ENCODE measurements at places on chromosomes 12 and 14.

DNA sequence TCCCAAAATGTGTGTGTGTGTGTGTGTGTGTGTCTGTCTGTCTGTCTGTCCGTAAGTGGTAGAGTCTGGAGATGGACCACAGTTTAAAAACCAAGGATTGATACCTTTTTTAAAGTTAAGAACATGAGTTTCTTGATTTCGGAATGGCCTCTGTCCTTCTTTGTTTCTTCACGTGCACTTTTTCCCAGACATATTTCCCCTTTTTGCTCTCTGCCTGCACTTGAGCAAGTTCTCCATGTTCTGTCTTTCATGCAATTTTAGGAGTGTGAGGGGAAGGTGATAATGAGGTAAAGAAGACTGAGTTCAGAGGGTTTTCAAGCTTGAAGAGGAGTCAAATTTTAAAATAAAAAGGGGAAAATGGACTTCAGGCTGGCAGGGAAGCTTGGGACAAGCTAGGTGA is 12.7 kb downstream of the OLR1 start:
- DNase-seq = no peak

DNA sequence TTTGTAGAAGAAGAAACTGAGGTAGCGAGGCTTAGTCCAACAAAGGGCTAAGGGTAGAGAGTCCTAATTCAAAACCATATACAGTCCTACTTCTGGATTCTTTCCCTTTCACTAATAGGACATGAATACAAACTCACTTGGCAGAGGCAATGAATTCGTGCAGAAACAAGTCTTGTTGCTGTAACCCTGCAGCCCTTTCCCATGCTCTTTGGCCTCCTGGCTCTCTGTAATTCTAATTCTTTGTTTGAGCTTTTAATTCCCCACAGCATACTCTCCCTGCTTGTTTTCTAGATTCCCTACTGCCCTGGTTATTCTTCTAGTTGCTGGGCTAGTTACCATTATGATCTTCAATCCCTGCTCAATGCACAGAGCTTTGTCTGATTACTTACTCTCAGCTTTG is 381.4 kb downstream of the ETNK1 start:
- DNase-seq = no peak

DNA sequence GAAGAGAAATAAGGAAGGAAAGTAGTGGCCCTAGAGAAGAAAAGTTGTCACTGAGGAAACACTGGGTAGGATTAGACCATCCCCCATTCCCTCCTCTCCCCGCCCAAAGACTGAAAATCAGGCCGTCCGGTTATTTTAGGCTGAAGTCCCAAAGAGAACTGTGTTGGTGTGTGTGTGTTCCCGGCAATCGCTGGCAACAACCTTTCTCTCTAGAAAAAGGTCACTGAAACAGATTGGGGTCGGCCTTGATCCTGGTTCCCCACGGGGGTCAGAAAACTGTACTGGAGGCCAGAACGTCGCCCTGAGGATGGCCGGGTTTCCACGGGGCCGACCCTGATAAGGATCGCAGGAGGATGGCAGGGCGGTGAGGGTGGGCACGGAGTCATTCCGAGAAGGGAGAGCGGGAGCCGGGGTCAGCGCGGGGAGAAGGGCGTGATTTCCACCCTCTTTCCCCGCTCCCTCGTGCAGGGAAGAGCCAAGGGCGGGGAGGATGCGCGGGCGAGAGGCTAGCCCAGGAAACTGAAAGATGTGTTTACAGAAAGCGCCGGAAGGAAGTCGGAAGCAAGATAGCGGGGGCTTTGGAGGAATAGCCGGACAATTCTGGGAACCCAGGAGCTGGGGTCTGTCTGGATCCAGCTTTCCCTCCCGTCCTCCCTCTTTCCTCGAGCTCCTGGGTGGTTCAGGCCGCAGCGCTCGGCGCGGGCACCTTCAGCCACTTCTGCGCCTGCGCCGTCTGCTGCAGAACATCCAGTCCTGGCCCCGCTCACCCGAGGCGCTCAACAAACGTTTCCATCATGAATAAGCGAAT is 25.3 kb upstream of the SPTLC2 start:
- DNase-seq = peak; percentile 52

GRCh38 chr14:20494935-20495766 is 10.2 kb upstream of the RNASE10 start:
- DNase-seq = peak; percentile 58

GRCh38 chr12:62806893-62807292 is 128.1 kb downstream of the PPM1H start:
- DNase-seq = no peak

DNA sequence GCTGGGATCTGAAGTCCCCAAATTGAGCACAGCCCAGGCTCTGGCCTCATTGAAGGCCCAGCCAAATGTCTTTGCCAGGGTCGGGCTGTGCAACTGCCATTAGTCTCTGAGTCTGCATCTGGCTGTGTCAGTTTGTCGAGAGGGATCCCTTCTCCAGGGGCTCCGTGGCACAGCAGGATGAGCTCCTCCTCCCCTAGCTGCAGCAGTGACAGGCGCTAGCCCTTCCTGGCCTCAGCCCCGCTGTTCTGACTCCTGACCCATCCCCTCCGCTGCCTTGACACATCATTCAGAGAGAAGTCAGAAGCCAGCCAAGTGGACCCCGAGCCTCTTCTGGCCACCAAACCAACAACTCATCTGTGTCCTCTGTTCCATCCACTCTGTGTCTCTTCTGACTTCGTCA is 188.3 kb downstream of the CALM1 start:
- no peak for DNase-seq

- DNase-seq = no peak
Measured at GRCh38 chr12:57740656-57741412, 2.3 kb upstream of the AGAP2 start.

- peak; percentile 26 for DNase-seq
Measured at GRCh38 chr14:22847661-22848341, 11.4 kb downstream of the MMP14 start.

DNA sequence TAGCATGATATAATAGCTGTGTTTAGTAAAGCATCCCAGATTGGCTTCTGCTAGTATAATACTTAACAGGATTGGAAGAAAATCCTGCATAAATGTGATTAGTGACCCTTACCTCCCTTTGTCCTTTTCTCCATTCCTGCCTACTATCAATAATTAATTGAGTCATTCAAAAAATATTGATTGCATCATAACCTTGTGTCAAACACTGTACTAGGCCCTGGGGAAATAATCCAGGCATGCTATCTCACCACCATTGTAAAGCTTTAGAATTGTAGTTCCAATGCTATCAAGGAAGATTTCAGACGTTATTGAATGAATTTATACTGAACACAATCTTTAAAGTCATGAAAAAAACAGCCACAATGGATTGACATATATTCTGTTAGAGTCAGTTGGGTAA is 378.6 kb upstream of the DDHD1 start:
- DNase-seq = no peak

- DNase-seq = no peak
Measured at GRCh38 chr14:92446771-92447170, 66.8 kb upstream of the RIN3 start.

GRCh38 chr12:4243091-4243490 is 30.5 kb upstream of the CCND2 start:
- DNase-seq = no peak

DNA sequence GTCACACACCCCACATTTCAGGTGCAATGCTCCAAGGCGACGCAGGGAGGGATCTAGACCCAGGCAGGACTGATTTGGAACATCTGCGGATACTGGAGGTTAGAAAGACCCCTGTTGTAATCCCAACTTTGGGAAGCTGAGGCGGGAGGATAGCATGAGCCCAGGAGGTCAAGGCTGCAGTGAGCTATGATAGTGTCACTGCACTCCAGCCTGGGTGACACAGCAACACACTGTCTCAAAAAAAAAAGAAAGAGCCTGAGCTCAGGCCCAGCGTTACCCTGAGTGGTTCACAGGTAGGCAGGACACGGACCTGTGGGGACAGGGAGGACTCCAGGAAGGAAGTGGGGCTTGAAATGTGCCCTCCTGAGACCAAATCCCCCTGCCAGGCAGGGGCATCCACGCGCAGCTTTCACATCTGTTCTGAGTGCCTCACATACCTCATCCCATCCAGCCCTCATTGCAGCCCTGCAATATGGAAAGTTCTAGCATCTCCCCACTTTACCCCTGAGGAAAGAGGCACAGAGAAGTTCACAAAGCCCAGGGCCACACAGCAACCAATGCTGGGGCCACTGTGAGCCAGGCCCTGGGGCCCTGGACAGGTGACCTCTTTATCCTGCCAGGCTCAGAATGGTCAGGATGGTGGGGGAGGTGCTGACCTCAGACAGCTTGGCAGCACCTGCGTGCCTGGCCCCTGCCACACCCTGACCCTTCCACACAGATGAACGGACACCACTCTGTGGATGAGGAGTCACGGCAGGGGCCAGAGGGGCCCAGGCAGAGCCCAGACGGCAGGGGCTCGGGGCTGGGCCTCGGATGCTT is 34.1 kb downstream of the CCDC85C start:
- no peak for DNase-seq

DNA sequence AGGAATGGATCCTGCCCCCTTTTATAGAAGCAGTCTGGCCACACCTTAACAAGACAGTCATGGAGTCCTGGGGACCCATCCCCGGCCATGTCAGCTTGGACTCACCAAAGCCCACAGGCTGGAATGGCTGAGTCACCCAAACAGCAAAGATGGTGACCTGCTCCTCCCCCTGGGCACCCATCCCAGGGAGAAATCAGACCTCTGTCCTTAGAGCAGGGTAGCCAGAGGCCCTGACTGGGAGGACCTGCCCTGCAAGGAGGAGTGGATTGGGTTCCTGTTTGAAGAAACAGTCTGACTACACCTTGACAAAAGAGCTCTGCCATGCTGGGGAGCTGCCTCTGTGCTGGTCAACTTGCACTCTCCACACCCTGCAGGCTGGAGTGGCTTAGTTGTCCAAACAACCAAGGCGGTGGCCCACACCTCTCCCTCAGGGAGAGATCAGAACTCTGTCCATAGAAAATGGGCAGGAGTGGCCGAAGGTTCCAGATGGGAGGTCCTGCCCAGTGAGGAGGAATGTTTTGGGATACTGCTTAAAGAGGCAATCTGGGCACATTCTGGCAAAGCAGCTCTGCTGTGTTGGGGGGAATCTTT is 16.6 kb downstream of the MGP start:
- DNase-seq = no peak

GRCh38 chr12:43556057-43556456 is 4.1 kb upstream of the ADAMTS20 start:
- no peak for DNase-seq

DNA sequence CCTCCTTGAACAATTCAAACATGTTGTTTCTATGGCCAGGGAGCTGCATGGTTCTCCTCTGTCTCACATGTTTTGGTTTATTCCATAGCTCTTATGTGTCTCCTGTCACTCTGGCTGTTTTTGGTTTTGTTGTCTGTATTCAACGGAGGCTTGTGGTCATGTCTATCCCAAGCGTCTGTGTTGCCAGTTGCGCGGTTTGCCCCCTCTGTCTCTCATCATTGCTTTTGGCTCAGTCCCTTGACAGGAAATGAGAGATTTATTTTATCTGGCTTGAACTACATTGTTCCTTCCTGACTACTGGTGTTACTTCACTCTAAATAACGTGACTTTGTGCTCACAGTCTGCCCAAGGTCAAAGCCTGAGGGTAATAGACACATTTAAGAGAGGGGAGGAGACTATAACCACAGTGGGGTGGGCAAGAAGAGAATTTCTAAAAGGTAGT is 96.4 kb upstream of the SOX5 start:
- DNase-seq = peak; percentile 42

- no peak for DNase-seq
Measured at GRCh38 chr12:109873653-109874052, 6.7 kb downstream of the GLTP start.

DNA sequence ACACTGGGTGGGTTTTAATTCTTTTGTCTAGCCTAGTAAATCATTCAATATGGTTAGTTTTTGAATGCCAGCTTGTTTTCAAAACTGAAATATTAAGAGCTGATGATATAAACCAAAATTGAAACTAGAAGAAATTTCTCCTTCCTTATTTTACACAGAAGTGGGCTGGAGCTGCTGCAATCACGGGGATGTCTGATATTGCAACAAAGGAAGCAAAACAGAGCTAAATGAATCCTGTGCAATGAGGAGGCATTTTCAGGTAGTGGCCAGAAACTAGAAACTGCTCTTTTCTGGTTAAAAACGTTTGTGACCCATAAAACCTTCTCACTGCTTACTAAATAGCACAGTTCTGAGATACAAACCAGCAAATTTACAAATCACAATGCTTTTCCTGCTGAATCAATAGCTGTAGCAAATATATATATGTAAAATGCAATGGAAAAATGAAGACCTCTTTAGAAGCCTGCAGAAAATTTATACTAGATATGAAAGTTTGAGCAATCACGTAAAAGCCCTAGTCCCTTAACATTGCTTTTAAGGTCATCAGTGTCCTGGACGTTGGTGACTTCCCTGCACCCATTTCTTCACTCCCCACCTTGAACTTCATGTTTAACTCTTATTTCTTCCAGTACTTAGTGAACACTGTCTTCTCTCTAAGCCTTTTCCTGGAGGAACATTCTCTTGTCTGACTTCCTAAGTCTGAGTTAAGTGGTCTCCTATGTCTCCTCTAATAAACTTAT is 15.9 kb upstream of the LRRK2 start:
- DNase-seq = no peak

DNA sequence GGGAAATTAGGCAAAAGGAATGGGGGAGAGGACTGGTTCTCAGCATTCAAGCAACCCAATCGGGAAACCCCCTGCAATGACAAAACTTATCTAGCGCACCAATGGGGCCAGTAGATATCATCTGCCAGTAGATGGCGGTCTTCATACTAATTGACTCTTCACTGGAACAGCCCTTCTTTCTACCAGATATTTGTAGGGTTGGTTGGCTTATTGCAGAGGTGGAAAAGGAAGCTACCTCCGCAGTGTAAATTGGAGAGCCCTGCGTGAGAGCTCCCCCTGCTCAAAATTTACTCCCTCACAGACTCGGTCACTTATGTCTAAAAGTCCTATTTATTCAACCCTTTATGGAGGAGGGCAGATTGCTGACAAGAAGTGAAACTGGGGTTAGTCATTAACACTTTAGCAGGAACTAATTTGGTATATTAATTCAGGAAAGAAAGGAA is 166.1 kb upstream of the CCND2 start:
- peak; percentile 73 for DNase-seq

DNA sequence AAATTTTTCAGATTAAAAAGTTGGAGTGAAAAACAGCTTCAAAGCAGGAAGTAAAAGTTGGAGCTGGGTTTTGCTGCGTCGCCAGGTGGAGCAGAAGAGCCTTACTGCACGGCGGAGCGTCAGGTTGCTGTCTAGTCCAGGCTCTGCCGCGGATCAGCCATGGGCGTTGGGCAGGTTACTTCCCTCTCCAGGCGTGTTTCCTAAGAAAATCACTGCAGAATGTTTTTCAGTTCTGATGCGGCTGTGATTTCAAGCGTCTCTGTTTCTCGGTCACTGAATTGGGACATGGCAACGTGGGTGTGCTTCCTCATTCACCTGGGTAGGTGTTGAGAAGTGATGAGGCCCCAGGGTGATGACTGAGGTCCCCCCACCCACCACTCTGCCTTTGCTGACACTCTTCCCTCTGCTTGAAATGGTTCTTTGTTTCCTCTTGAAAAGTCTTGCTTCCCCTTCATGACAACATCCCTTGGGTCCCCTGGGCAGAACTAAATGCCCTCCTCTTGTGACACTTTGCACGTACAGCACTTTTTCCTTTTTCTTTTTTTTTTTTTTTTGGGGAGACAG is 7.6 kb downstream of the EVL start:
- DNase-seq = no peak

GRCh38 chr14:29222671-29223268 is 456.2 kb downstream of the FOXG1 start:
- peak; percentile 17 for DNase-seq

GRCh38 chr14:77024171-77024691 is 4.3 kb downstream of the IRF2BPL start:
- DNase-seq = no peak
